ENCODE measurements at places on chromosomes 16 and 17.

GRCh38 chr17:44541884-44542581, 15.3 kb upstream of the FZD2 start:
- DNase-seq = no peak

GRCh38 chr16:4115949-4116318, 308 bp downstream of the ADCY9 start:
- DNase-seq = no peak

DNA sequence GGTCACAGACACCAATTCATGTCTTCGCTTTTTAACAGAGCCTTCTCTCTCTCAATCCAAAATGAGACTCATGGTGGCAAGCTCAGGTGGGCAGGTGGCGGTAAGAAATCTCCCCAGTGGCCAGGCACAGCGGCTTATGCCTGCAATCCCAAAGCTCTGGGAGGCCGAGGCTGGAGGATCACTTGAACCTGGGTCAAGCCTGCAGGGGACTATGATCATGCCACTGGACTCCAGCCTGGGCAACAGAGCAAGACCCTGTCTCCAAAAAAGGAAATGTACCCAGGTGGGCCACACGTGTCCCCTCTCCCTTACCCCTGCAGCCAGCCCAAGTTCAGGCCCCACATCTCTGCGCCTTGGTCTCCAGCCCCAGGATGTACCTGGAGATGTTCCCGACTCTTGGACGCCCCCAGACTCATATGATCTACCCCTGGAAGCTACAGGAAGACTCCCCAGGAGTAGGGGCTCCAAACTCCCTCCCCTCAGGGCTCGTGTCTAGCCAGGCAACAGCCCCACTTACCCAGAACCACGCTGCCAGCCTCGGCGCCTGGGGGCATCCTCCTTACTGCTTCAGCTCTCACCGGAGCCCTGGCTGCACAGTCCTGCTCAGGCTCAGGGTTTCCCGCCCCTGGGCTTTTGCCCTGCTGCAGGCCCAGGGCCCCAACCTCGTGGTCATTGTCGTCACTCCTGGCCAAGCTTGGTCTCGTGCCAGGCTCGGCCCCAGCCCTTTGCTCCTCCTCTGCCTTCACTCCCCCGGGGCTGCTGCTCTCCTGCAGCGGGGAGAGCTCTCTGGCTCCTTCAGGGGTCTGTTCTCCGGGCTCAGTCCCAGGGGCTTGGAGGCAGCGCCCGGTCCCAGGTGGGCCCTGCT, 16.2 kb downstream of the MYLK3 start:
- no peak for DNase-seq

DNA sequence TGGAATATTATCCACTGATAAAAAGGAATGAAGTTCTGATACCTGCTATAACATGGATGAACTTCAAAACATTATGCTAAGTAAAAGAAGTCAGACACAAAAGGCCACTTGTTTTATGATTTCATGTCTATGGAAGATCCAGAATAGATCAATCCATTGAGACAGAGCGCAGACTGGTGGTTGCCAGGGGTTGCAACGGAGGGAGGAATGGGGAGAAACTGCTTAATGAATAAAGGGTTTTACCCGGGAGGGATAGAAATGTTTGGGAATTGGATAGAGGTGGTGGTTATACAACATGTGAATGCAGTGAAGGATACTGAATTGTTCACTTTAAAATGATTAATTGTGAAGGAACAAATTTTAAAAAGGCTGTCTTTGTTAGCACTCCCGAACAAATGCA, 30.2 kb downstream of the WDR59 start:
- no peak for DNase-seq

DNA sequence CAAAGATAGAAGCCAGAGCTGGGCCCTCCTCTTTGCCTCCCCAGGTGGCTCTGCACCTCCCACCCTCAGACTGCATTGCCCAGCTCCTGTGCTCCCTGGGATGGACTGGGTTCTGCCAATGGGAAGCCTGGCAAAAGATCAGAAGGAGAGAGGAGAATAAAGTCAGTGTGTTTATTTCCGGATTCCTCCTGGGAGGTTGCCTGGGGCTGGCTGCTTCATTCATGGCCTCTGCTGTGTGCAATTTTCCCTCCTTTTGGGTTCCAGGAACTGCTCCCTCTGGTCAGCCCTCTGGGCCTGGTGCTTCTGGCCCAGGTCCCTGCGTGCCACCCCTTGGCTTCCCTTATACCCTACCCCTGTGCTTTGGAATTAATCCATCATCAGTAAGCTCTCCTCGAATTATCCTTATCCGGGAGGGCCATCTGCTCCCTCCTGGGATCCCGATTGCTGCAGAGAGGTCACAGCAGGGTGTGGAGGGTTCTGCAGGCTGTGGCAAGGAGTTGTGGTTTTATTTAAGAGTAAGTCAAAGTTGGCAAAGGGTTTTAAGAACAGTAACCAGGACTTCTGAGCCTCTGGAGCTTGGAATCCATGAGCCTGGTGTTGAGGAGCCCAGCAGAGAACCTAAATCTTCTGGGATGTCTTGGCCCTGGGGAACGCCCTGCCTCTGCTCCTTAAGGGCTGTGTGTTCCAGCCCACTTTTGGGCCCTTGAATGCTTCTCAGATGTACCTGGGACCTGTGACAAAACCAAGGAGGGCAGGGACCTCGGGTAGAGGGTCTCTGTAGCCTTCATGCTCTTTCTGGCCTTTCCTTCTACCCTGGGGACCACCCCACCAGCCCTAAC, 8.2 kb upstream of the MMP2 start:
- no peak for DNase-seq

DNA sequence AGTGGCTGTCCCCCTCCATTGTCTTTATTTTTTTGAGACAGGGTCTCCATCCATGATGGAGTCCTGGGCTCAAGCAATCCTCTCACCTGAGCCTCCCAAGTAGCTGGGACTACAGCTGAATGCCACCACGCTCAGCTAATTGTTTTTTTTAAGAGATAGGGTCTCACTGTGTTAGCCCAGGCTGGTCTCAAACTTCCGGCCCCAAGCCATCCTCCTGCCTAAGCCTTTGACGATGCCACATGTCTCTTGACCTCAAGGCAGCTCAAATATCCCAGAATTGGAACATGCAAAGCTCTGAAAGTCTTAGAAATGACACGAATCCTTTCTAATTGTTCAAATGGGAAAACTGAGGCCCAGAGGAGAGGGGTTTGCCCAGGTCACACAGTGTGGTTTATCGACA, 75.4 kb upstream of the ZNF423 start:
- DNase-seq = no peak

GRCh38 chr17:74682028-74682427, 30.7 kb downstream of the CD300LF start:
- DNase-seq = no peak

- DNase-seq = no peak
Measured at GRCh38 chr17:64051153-64051552, 30.7 kb upstream of the ICAM2 start.

DNA sequence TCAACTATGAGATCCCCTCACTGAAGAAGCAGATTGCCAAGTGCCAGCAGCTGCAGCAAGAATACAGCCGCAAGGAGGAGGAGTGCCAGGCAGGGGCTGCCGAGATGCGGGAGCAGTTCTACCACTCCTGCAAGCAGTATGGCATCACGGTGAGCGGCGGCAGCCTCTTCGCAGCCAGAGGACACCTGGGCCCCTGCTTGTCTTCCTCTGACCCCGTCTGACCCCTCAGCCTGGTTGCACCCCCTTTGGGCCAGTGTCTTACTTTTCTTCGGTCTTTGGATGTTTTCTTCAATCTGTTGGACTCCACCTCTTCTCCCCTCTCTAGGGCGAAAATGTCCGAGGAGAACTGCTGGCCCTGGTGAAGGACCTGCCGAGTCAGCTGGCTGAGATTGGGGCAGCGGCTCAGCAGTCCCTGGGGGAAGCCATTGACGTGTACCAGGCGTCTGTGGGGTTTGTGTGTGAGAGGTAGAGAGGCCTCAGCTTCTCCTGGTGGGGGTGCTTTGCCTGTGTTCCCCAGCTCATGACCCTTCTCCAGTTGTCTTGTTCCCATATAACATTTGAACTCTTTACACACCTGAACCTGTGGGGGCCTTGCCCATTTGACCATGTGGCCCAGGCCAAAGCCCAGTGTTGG, 4.4 kb downstream of the CDK5RAP3 start:
- DNase-seq = no peak

- DNase-seq = no peak
Measured at GRCh38 chr16:21720533-21720932, 56.8 kb downstream of the OTOA start.

GRCh38 chr16:5615868-5616642, 518.5 kb upstream of the EEF2KMT start:
- DNase-seq = peak; percentile 14

- no peak for DNase-seq
Measured at GRCh38 chr16:31215287-31216162, 1.4 kb downstream of the PYDC1 start.

DNA sequence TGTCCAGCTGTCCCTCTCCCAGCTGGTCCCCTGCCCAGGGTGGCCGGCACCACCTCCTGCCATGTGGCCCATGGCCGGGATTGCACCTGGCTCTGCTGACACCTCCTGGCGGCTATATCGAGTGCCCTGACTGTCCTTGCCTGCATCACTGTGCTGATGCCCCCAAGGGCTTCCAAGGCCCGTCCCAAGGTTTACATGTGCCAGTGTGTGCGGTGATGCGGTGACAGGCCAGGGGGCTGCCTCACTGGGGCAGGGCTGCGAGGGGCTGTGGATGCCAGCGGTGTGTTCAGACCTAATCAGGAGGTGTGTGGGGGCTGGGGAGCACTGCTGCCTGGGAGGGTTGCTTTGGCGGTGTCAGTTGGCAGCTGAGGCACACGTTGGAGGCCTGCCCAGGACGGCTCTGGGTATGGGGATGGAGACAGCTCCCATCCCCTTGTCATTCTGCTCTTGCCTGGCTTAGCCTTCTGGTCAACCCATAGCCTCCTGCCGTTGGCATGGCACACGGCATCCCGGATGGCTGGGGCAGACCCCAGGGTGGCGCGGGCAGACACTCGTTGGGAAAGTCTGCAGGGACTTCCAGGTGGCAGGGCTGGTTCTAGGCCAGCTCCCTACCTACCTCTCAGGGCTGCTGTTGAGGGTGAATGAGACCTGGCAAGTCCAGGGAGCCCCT, 5.5 kb downstream of the MAP2K3 start:
- no peak for DNase-seq

DNA sequence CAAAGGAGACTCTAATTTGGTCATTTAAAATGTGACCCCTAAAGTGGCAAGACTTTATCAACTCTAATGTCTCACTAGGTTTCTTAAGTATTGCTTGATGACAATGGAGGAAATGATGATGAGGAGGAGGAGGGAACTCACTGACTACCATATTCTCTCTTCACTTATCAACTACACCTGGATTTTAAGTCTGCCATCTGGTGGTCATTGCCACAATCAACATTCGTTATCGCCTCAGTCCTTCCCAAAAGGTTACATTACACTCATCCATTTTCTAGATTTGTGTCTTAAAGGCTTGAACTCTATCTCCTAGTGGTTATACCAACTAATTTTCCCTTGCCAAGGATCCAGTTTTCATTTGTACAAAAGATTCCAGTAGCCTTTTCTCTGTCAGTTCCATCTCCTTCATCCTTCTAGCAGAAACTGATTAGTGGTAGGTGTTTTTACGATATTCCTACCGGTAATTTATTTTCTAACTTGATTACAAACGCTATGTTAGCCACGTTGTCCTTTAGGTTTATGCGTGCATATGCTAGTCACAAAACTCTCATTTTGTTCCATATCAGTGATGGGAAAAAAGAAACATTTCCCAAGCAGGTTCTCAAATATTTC, 114.6 kb upstream of the NOG start:
- no peak for DNase-seq

DNA sequence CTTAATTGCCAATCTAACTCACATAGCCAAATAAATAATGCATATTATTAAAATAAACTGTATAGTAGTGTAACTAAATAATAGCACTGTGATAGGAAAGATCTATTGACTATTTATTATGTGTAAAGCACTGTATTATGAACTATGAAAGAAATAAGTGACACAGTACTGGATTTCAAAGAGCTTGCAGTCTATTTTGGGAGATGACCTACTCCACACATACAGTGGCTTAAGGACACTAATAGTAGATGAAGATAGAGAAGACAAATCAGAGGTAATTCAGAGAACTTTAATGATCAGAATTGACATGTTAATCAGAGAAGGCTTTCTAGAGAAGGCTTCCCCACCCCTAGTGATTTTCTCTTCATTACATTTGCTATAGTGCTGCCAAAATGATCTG, 14.6 kb downstream of the LASP1NB start:
- DNase-seq = no peak

GRCh38 chr17:48717367-48718226, 4.7 kb downstream of the PRAC1 start:
- no peak for DNase-seq

- DNase-seq = no peak
Measured at GRCh38 chr16:56980792-56981724, 8.3 kb upstream of the NLRC5 start.

DNA sequence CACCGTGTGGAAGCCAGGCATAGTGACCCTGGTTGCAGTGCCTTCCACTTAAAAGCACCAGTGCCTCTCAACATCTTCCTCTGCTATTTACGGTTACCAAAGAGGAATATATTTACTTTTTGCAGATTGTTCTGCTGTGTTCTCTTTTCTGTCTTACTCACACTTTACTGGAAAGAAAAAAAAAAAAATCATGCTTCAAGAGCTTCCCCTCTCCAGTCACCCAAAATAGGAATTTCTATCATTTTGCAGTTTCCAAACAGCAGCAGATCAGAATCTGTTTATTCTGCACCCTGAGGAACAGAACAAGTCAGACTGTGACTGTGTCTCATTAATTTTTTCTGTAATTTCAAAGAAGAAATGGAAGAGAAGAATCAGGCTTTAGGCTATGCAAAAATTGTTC, 96.1 kb downstream of the KCNJ2 start:
- no peak for DNase-seq

GRCh38 chr17:82317394-82318168, at the start of gene CD7:
CD7 (minus strand) TSS chr17:82317608; CDS start chr17:82317495, 113 bp downstream.
- no peak for DNase-seq

GRCh38 chr17:60327134-60327900, 64.6 kb downstream of the USP32 start:
- DNase-seq = no peak

DNA sequence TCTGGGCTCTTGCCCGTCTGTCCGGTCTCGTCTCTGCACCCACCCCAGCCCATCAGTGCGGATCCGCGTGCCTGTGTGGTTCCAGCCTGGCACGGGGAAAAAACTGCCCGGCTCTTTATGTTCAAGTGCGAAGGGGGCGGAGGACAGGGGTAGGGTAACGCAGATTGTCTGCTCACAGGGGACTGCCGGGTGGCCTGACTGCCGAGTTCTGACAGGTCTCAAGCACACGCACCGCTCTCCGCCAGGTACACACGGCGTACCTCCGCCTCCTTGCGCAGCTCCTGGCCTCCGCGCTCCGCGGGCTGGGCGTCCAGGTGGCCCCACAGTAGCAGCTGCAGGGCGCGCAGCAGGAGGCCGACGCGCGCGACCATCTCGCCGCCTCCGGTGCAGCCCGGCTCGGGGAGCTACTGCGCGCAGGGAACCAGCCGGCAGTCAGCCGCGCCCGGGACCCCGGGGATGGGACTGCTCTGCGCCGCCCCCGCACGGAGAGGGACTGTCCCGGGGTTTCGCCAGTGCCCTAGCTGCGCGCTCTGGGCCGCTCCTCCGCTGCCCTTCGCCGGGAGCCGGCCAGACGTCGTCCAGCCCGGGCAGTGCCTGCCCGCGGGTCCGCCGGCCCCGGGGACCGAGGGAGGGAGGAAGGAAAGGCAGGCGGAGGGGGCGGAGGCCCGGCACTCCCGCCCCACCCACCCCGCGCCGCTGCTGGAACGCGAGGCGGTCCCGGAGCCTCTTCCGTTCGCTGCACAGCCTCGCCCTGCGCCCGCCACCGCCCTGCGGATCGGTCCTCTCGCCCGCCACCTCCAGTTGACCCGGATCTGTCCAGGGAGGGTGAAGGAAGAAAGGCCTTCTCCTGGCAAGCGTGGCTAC, at the start of gene MMP28:
MMP28 (minus strand) TSS at position 635 of the 864 bp plus-strand sequence; CDS start at position 371, 264 bp downstream.
- DNase-seq = peak; percentile 21

GRCh38 chr17:74545843-74546230, at the start of gene CD300C:
CD300C (minus strand) TSS chr17:74546115; CDS start chr17:74545782, 333 bp downstream.
- DNase-seq = no peak

GRCh38 chr17:36901506-36901905, 35.8 kb upstream of the LHX1 start:
- DNase-seq = no peak
